ENCODE measurements at places on chromosomes 3 and 15.

DNA sequence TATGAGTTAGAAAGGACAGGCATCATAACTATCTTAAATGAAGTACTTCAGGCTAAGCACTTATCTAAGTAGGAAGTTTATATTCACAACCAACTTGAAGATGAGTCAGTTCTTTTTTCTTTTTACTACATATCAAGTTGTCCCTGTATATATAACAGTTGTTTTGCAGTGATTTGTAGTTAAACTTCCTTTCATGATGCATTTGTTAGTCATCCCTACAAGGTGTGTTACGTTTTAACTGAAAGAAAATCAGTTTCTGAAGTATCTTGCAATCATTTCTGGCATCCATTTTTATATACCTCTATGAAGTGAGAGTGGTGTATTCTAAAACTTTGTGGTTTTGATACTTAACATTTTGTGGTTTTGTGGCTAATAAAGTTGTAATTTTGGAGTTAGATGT, 46.1 kb downstream of the ZFAND6 start:
- peak; percentile 73 for DNase-seq

DNA sequence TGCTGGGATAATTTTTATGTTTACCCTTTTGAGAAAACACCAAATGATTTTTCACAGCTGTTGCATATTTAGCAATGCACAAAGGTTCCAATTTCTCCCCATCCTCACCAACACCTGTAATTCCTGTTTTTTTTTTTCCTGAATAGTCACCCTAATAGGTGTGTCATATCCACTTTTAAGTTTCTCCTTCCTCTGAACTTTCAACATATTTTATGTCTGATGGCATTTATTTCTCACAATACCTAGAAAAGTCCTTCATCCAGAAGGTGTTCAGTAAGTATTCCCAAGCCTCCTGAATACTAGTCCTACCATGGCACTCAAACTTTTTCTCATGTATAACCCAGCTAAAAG, 1.5 kb downstream of the RPL24 start:
- DNase-seq = no peak

DNA sequence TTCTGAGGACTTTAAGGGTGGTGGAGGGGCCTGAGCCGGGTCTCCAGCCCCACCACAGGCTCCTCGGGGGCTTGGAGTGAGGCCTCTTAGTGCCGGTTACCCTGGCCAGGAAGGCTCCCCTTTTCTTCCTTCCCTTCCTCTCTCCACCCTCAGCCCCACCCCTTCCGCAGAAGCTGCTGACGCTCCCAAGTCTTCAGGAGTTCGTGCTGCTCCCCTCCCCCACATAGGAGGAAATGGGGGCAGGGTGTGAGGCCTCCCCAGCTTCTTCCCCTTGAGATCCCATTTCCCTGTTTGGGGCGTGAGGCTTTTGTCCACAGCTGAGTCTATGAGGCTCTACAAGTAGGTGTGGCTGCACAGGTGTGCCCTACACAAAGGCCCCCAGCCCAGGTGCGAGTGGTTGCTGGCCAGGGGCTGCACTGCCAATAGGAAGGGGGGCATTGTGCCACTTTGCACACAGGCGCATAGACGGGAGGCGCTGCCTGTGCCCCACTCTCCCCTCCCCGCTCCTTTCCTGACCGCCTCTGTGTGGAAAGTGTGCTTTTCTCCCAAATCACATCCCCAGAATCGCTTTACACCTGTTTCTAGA, 915 bp upstream of the CALML4 start:
- DNase-seq = no peak

DNA sequence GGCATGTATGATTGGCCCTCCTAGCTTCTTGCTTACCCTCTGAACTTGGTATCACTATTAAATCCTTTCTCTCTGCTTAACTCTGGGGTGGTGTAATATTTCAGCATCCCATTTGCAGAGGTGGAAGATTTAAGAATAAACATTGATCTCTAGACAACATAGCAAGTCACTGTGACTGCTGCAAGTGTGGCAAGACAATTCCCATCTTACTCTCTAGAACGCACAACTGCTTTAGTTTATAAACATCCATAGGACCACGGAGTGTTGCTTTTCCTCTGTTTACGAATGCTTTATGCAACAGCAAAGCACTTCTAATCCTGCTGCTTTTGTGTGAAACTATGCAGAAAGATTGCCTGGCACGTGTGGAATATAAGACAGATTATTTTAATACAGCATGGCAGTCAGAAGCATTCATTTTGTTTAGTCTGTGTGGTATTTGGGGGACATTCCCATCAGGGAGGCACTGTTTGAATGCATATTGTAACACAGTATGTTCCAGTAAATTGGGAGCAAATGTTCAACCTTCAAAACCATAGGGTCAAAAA, 338.9 kb upstream of the TMCO5A start:
- no peak for DNase-seq

- no peak for DNase-seq
Measured at GRCh38 chr15:51401051-51401780, 59.8 kb downstream of the GLDN start.

- DNase-seq = no peak
Measured at GRCh38 chr3:13161771-13162535, 88.7 kb upstream of the IQSEC1 start.

- no peak for DNase-seq
Measured at GRCh38 chr3:12965999-12966846, 107.0 kb downstream of the IQSEC1 start.

DNA sequence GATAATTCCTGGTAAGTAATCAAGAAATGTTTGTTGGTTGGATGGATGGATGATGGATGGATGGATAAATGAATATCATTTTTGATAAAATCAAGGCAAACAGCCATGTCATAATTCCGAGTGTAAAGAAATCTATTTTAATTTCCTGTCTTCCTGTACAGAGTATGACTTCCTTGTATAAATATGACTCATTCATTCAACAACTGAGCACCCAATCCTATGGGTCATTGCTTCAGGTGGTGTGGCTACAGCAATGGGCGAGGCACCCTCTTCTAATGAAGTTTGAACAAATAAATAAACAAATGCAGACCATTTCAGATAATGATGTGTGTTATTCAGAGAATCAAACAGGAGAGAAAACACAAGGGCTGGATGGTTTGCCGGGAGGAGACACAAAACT, 198.7 kb downstream of the TNIK start:
- no peak for DNase-seq

- DNase-seq = no peak
Measured at GRCh38 chr15:70504988-70505387, 258.4 kb downstream of the UACA start.

DNA sequence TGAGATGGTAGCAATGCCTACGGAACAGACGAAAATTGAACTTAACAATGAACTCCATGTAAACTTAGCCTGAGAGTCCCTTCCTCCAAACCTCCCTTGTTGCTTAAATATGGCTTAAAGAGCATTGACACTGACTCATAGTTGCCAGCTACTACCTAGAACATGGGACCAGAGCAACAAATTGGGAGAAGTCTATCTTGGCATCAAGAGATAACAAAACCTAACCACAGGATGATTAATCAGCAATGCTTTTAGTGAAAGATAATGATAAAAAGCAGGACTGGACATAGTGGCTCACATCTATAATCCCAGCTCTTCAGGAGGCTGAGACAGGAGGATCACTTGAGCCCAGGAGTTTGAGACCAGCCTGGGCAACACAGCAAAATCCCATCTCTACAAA, 117.8 kb upstream of the MNS1 start:
- no peak for DNase-seq

GRCh38 chr3:44248152-44248551, 6.5 kb downstream of the TOPAZ1 start:
- no peak for DNase-seq

GRCh38 chr15:66785637-66786036, 83.6 kb downstream of the SMAD6 start:
- DNase-seq = peak; percentile 88

DNA sequence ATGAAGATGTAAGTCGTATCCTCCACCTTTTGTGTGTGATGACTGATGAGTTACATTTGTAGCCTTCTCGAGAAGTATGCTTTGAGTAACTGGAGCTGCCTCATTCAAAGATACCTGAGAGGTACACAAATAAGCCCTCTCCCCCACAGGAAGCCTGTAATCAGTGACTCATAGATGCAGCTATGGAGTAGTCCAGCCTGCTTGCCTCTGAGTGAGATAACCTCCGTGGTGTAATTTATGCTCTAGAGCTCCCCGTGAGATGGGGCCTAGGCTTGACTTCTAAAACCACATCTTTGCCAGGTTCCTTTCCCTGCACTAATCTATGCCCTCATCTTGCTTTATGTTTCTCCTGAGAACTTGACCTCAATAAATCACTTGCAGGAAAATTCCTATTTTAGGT, 291.7 kb downstream of the SUCLG2 start:
- DNase-seq = peak; percentile 19

GRCh38 chr3:186109897-186110803, 1.3 kb upstream of the ETV5 start:
- no peak for DNase-seq
